CD4-positive, alpha-beta T cell treated with Interleukin-1 beta for 1 hour (primary cell): ENCODE measurements at places on chromosomes 5 and 9.

DNA sequence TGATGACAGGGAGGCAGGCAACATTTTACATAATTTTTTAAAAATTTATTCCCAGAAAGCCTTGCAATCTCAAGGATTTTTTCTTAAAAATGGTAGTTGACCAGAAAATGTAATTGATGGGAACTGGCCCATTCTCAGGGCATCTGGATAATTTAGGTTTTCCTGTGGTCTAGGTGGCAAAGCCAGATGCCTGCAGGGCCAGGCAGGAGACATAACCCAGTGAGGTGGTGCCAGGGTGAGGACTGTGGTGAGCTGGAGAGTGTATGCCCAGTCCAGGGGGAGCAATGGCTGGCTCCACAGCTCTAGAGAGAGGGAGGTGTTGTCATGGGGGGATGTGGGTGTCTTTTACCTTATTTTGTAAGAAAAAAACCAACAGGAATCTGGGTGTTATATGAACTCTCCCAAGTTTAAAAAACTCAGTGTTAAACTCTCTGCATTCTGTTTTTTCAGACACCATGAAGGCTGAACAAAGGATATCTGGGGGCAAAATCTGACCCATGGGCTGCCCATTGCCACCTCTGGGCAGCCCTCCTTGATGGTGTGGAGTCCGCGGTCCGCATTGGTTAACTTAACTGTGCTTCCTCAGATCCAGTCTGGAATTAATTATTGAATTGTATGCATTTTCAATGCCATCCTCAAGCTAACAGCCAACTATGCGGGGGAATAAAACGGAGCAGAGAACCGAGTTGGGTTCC is 43.9 kb downstream of the BOD1 start:
- no peak for DNase-seq

DNA sequence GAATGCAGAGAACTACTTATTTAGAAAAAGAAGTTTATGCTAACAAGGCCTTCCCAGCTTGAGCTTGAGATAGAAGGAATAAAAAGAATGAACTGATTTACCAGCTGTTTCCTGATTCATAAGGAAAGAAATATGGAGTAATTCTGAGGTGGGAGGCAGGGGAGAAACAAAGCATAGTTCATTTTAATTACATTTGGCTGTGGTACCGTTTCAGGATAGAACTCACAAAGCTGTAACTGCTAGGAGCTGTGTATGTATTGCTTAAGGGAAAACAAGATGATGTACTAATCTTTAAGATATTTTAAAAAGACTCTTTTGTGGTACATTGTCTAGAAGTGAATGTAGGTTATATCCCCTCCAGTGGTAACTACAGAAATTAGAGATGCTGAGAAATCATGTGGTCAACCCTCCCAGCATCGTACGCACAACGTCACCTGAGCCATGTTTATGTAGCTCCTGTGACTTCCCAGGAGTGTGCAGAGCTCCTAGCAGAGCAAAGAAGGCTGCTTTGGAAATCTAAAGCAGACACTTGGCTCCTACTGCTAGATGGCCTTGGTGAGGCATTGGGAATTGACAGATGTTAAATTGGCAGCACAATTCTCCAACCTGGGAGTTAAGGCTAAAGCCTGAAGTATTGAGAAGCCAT is 208.3 kb upstream of the VLDLR start:
- no peak for DNase-seq

DNA sequence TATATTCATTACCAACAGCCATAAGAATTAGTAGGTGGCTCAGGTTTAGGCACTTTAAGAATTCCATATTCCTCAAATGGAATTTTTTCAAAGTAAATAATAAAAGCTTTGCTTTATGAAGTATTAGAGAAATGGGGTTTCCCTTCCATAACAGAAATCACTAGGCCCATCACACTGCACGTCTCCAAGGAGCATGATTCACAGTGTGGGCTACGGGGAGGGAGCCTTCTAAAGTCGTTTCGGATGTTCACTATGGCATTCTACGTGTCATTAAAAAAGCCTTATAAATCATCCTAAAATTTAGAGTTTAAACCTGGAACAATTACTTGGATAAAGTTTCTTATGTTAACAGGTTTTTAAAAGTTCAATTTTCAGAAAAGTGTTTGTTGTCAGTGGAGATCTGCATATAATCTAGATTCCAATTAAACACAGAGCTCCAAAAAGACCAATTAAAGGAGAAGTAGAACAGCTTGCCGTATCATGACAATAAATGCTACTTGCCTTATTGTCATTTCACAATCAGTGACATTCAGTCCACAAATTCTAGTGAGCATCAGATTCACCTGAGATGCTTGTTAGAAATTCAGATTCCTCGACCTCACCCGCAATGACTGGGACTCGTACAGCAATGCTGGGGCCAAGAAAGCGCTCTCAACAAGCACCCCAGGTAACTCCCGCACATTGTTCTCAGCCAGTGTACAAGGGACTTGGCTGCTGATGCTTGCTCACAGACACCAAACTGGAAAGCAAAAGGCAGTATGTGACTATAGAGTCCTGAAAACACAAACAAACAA is 115.7 kb downstream of the NFIB start:
- no peak for DNase-seq

DNA sequence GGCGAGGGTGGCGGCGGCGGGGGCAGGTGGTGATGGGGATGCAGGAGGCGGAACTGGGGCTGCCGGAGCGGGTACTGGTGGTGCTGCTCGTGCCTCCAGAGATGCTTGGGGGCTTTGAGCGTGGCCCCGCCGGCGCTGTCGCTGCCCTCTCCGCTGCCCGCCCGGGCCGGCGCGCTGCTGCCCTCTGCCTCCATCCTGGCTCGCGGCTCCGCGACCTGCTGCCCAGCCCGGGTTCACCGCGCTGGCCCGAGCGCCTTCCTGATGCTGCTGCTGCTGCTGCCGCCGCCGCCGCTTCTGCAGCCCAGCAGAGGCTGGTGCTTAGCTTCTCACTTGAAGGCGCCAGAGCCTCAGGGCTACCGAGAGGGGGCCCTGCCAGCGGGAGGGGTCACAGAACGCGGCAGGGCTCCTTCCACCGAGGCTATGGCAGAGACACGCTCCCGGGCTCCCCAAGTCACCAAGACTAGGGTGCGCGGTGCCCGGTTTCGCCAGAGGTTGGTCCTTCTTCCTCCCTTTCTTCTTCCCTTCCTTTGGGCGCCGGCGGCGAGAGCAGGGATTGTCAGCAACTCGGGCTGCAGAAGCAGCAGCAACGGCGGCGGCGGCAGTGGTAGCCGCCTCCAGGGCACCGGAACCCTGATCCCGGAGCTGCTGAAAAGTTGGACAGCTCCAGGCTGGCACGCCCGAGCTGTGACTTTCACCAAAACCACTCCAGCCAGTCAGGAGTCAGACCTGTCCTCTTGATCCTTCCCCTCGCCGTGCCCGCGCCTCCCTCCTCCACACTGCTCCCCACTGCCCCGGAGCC is at the start of gene PDE4D:
PDE4D (minus strand) TSS at position 298 of the 799 bp plus-strand sequence.
- DNase-seq = peak; percentile 7

DNA sequence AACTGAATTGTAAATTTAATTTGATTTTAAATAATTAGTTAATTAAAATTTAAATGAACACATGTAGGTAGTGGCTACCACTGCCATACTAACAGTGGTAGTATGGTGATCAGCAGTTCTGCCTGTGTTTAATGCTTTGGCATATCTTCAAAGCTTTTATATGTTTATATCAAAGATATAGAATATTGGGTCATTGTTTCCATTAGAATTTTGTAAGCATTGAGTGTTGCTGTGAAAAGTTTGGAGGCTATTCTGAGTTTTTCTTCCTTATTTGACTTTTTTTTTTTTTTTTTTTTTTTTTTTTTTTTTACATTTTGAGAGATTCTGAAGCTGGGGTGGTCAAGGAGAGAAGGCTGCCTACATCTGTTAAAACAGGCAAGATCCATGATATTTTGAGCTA is 134.2 kb downstream of the SPATA31D1 start:
- DNase-seq = no peak

- no peak for DNase-seq
These were observed 83.0 kb upstream of the IFNE start for GRCh38 chr9:21565155-21565554.

- no peak for DNase-seq
These were observed 73.0 kb downstream of the GADD45G start for GRCh38 chr9:89677702-89678395.

DNA sequence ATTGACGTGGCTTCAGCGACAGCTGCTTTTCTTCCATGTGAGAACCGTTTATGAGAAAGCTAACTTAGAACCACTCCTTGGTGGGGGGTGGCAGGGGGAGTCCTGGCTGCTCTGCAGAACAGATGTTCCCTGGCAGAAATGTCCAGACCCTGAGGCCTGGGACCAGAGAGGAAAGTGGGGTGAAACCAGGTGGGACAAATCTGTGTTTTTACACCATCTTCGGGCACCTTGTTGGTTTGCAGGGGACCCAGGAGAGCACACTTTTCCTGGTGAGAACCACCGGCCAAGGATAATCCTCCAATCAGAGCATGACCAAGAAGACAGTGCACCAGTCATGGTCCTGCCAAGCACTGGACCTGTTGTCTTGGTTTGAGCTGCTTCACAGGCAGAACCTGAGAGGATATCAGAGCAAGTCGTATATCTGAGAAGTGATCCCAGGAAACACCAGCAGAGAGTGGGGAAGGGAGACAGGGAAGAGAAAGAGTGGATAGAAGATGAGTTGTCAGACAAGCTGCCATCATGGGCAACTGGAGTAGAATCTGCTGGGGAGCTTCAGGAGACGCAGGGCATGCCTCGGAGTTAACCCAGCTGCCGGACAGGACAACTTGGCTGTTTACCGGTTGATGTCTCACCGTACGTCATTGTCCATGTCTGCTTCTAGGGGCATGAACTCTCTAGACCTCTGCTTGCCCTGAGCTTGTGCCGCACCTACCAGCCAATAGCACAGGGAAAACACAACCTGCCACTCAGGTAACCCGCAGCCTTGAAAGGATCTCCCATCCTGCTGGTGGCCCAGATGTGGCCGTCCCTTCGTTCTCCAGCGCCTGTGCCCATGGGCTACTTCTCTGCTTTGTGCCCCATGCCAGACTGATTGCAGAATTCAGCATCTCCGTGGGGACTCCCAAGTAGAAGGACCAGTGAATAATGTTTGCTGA is 178.4 kb upstream of the MVB12B start:
- no peak for DNase-seq

DNA sequence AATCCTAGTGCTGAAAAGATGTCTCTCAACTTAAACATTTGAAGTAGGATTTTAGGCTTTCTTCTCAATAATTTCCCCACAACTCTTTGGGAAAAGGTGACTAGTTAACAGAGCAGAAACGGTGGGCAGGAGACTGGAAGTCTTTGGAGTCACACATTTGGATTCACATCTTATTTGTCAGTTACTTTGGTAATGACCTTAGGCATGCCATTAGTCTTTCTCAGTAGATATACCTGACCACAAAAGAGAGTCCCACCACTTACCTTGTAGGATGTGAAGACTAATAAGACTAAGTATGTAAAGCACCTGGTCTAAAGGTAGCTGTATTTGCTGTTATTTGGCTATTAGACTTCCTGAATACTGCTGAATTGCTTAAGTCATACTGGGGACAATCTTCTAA is 35.4 kb downstream of the DAP start:
- DNase-seq = no peak

GRCh38 chr9:13295556-13295955 is 16.1 kb upstream of the MPDZ start:
- no peak for DNase-seq

GRCh38 chr9:91312717-91313325 is 48.9 kb downstream of the AUH start:
- DNase-seq = no peak
